ENCODE measurements at places on chromosomes 7 and 10.

DNA sequence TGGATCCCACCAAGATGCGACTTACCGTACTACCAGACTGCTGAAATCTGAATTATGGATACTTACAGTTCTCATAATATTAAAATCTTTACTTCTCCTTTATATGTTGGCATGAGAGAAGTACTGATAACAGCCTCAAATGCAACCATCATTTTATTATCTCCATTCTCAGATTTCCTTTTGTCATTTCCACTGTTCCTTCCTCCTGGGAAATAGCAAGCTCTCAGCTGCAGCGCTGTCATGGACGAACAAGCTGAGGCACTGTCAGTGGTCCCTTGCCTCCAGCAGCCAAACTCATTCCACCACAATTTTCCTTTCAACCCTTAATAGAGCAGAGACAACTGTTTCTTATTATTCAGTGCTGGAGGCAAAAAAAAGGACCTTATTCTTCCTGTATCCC lies 478.4 kb downstream of the ARL4A start:
- DNase-seq = no peak

DNA sequence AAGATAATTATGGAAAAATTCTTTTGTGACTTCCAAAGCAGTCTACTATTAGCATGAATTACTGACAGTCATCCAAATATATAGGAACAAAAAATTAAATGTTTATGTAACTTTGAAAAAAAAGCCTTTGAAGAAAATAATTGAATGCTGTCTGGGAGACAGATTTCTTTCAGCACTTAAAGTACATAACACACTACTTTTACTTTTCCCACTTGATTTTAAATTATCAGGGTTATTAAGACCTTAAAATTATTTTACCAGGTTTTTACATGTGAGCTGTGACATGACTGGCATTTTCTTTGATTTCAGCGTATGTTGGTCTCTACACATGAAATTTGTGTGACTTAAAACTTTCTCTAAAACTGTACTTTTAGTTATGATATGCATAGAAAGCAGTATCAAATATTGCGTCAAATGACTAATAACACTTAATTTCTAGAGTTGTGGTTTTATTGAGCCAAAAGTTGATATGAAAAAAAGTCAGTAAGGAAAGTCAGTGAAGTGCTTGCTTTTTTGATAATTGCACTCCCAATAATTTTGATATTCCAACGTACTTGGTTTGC lies 3.1 kb downstream of the PTEN start:
- DNase-seq = no peak

DNA sequence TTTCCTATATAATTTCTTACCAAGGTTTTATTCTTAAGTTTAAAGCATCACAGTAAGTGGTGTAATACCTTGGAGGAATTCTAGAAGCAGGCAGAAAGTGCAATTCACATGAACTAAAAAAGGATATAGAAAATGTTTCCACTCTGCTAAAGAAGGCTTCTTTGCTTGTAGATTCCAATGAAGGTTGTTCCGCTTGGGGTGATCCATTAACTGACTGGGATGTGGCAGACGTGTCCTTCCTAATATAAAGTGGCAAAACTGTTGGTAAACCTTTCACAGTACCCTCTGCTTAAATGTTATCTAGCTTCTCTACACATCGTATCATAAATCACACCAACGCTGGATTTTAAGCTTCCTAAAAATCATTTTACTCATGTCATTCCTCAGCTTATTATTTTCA lies 2.3 kb downstream of the ZC3HC1 start:
- no peak for DNase-seq

DNA sequence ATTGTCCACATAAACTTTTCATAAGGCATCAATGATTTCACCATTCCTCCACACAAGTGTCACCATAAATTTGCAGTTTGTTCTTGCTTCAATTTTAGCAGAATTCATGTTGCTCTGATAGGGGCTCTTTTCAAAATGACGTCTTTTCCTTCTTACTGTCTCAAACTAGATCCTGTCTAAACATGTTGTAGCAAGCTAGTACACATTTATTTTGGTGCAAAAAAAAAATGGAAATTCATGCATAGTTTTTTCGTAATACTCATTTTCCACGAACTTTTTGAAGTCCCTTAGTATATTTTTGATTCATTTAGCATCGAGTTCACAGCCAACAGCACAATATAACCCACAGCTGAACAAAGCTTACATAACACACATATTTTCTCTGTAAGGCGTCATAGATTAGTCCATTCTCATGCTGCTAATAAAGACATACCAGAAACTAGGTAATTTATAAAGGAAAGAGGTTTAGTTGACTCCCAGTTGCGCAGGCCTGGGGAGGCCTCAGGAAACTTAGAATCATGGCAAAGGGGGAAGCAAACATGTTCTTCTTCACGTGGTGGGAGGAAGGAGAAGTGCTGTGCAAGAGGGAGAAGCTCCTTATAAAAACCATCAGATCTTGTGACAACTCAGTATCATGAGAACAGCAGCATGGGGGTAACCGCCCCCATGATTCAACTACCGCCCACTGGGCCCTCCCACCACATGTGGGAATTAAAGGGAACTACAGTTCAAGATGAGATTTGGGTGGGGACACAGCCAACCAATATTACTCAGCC lies 301.5 kb downstream of the CCDC3 start:
- DNase-seq = no peak

GRCh38 chr10:10897400-10897799 lies 120.3 kb upstream of the CELF2 start:
- DNase-seq = no peak

- DNase-seq = no peak
Measured at GRCh38 chr10:100348389-100348927, 1.4 kb downstream of the SCD start.

GRCh38 chr10:78717200-78717599 lies 351.6 kb upstream of the ZMIZ1 start:
- no peak for DNase-seq

DNA sequence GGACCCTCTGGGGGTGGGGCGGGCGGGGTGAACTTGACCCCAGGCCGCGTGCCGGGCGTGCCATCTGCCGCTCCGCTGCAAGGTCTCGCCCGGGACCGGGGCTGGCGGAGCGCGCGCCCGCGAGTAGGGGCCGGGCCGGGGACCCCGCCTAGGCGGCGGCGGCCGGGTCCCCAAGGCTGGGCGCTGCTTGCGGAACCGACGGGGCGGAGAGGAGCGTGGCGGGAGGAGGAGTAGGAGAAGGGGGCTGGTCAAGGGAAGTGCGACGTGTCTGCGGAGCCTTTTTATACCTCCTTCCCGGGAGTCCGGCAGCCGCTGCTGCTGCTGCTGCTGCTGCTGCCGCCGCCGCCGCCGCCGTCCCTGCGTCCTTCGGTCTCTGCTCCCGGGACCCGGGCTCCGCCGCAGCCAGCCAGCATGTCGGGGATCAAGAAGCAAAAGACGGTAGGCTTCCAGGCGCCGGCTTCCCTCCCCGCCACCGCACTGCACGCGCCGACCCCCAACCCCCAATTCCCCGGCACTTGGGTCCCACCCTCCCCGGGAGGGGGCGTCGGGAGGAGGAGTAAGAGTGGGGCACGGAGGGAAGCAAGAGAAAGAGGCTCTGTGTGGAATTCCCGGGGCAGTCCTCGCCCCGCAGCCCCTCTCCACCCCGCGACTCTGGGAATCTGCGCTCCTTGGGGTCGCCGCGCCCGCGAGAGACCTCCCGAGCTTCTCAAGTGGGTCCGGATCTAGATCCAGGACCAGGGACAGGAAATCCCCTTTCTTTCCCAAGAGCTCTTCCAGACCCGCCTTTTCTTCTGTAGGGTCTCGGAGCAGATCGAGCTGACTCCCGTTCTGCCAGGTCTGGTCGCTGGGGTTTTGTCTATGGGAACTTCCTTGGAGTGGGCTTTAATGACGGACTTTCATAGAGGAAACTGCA lies at the start of gene PAPSS2:
PAPSS2 (plus strand) TSS at position 308 of the 913 bp plus-strand sequence; CDS start at position 412, 104 bp downstream.
- DNase-seq = no peak

- no peak for DNase-seq
Measured at GRCh38 chr10:22670788-22671187, 43.6 kb downstream of the PIP4K2A start.

- DNase-seq = no peak
Measured at GRCh38 chr10:13890233-13891127, 303.7 kb downstream of the PRPF18 start.

- no peak for DNase-seq
Measured at GRCh38 chr7:18401757-18402156, 93.8 kb upstream of the HDAC9 start.

DNA sequence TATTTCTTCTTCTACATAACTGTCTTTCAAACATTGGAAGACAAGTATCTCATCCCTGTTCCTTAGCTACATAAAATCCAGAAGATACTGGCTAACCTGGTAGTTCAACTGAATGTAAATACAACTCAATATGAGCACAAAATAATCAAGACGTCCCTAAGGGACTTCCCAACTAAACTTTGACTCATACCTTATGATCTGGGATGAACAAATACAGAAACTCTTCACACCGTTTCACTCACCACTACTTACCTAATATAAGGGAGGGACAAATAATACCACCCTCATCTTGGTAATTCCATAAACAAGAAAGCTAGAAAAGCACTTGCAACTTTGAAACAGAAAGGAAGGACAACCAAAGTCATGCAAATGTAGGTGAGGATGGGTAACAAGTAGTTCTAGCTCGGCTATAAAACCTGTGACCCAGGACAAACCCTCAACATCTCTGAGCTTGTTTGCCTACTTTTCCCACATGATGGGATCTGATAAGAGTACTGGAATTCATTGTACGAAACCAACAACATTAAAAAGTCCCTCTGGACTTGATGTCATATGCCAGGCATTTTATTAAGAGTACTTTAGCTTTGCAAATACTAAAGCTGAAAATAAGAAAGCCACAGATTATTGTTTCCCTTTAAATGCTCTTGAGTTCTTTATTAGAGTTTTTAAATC lies 121.9 kb downstream of the STRA8 start:
- DNase-seq = no peak

Measured in Peyer's patch (tissue), 4 donors.